ENCODE measurements at places on chromosomes 1 and 21. TPM values are rescaled to one million over a fixed set of nuclear protein-coding genes. Genes with fewer than 3 reads are reported as not detected.

Gene PRRX1
- total RNA-seq, result 13.4 TPM

Gene GNAT2
- total RNA-seq, result not detected

Gene CLDN17
- not detected for total RNA-seq

Gene RUNX1
- total RNA-seq, result 4.8 TPM

Gene CASQ1
- total RNA-seq, result 1.3 TPM

Gene USH2A
- total RNA-seq, result not detected

Gene AXDND1
- 0.13 TPM for total RNA-seq

Gene CR2
- 1.0 TPM for total RNA-seq

Gene DLGAP3
- total RNA-seq, result 0.13 TPM

Gene HJV
- not detected for total RNA-seq

Gene RNU1-3
- under 0.01 TPM for total RNA-seq

Data from gastroesophageal sphincter (tissue), 4 donors.